ENCODE measurements at places on chromosomes 4 and X.

- DNase-seq, result no peak
Observed at GRCh38 chr4:55510685-55511084, 36.0 kb downstream of the CLOCK start.

GRCh38 chr4:144799486-144799885 lies 153.5 kb downstream of the HHIP start:
- no peak for DNase-seq

DNA sequence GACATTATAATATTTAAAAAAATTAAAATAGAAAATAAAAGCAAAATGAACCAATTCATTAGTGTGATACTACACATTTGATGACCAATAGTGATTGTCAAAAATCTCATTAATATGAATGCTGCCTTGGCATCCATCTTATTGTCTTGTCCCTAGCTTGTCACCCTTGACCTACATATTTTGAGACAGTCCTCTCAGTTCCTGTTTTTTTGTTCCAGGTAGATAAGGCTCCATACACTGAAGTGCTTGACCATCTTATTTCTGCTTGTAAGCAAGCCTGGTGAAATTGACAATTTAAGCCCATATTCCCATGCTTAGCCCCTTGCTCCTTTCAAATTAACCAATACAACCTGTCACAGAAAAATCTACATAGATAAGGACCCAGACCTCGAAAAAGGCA lies 534.0 kb upstream of the FMR1 start:
- no peak for DNase-seq

DNA sequence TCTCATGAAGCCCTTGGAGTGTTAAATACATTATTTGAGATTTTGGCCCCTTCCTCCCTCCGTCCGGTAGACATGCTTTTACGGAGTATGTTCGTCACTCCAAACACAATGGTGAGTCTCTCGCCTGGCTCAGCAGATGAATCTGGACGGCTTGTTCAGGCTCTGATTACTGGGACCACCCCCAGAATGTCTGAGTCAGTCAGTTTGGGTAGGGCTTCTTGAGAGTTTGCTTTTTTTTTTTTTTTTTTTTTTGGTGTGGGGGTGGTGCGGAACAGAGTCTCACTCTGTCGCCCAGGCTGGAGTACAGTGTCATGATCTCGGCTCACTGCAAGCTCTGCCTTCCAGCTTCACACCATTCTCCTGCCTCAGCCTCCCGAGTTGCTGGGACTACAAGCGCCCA lies 62.4 kb upstream of the MSANTD1 start:
- DNase-seq, result no peak

GRCh38 chr4:45692131-45692735 lies 431.6 kb downstream of the GABRG1 start:
- no peak for DNase-seq

DNA sequence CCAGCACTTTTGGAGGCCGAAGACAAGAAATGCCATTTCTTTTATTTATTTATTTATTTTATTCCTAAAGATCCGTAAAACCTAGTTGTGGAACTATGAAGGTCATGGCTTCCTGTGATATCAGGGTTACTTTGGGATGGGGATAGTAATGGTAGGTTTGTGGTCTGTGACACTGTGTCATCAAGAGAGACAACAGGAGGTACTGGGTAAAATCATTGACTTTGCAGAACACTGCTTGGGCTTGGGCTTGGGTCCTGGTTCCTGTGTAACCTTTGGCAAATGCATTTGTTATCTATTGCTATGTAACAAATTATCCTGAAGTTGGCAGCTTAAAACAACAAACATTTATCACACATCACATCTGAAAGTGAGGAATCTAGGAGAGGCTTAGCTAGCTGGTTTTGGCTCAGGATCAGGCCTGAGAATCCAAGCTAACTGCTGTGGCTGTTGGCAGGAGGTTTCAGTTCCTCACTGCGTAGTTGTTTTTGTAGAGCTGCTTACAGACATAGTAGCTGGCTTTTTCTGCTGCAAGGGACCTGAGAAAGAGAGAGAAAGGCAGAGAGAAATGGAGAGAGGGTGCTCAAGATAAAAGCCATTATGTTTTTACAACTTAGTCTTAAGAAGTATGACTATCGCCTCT lies 576.4 kb upstream of the SLIT2 start:
- no peak for DNase-seq

DNA sequence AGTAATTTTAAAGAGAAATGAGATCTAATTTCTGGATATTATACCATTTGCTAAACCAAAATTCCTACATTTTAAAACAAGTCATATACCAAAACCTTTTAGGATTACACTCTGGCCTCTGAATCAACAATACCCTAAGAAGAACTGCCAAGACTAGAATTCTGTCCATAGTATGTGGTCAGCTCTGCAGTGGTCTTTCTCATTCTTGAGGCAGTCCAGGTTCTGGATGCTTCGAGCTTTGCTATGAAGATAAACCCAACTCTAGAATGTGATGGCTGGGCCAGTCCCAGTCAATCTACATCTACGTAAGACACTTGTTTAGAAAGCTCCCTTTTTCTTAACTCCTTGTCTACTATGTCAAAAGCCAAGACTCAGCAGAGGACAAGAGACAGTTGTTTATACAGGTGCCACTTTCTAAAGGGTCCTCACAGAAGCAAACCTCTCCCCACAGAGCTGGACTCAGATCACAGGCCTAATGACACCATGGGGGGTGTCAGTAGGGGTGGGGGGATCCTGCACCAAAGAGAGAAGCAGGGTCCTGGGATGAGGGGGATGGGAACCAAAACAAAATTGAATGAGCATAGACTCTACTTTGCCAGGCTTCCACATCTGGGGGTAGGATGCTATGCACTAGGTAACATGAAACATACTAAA lies 63.2 kb downstream of the SH3RF1 start:
- no peak for DNase-seq

DNA sequence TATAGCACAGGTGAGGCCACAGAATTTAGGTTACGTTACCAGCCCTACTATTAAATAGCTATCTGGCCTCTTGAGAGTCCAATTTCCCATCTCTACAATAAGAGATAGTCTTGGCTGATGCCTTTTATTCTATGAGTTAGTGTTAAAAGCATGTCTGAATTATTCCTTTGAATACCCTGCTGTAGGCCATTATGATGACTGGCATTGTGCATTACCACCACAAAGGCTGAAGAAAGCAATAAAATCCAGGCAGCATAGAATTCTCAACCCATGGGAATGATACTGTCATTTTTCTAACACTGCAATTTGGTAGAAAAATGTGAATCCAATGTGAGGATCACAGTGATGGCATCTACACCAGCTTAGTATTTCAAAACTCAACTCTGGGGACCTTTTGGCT lies 51.4 kb downstream of the OTC start:
- no peak for DNase-seq
